ENCODE measurements at places on chromosomes 3 and 15.

DNA sequence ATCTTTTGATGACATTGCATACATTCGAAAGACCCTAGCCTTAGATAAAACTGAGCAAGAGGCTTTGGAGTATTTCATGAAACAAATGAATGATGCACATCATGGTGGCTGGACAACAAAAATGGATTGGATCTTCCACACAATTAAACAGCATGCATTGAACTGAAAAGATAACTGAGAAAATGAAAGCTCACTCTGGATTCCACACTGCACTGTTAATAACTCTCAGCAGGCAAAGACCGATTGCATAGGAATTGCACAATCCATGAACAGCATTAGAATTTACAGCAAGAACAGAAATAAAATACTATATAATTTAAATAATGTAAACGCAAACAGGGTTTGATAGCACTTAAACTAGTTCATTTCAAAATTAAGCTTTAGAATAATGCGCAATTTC lies 16.7 kb downstream of the KCNMB3 start:
- no peak for DNase-seq

- DNase-seq = no peak
Measured at GRCh38 chr15:64066451-64066850, 20.2 kb upstream of the DAPK2 start.

GRCh38 chr15:54033356-54033860 lies 55.2 kb downstream of the UNC13C start:
- DNase-seq = no peak

GRCh38 chr3:175695251-175695650 lies 836.1 kb downstream of the NAALADL2 start:
- no peak for DNase-seq

- DNase-seq = no peak
Measured at GRCh38 chr3:122559906-122560305, 4.2 kb downstream of the PARP9 start.

GRCh38 chr3:188698436-188698835 lies 473.3 kb upstream of the TPRG1 start:
- DNase-seq = no peak

DNA sequence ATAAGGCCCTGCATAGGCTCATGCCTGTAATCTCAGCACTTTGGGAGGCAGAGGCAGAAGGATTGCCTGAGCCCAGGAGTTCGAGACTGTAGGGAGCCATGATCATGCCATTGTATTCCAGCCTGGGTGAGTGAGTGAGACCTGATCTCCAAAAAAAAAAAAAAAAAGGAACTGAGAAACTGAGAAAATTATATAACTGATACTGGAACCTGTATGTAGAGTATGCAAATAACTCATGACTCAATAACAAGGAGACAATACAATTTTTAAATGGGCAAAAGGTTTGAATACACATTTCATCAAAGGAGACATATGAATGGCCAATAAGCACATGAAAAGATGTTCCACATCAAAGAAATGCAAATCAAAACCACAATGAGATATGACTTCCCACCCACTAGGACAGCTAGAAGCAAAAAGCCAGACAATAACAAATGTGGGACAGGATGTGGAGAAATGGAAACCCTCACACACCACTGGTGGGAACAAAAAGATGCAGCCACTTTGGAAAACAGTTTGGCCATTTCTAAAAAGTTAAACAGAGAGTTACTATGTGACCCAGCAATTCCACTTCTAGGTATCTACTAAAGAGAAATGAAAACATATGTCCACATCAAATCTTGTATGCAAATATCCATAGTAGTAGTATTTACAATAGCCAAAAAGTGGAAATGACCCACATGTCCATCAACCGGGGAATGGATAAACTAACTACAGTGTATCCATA lies 70.7 kb downstream of the IQSEC1 start:
- no peak for DNase-seq

GRCh38 chr15:38002883-38003477 lies 68.5 kb downstream of the TMCO5A start:
- peak; percentile 78 for DNase-seq

DNA sequence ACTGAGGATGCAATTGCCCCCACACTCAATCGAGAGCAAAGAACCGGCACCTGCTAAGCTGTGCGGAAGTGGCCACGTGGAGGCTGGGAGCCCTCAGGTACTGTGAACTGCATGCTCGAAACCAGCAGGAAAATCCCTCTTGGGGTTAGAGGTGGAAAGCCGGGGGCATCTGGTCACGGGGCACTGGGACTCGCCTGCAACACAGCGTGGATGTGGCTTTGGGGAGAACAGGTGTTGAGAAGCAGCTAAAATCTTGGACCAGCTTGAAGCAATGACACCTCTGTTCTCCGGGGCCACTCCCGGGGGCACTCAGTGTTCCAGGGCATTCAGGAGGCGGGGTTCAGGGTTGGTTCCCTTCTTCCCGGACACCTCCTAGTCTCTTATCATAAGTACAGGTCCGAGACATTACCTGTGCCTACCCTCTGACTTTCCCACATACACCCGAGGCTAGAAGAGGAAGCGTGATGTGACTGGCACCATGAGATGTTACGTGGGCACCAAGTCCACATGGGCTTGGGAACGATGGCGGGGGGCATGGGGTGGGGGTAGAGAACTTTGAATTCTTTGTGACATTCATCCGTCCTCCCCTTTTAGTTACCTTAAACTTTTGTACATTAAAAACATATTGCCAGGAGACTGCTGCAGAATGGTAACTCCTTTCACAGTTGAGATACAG lies 172.0 kb downstream of the ADAMTS17 start:
- DNase-seq = no peak

DNA sequence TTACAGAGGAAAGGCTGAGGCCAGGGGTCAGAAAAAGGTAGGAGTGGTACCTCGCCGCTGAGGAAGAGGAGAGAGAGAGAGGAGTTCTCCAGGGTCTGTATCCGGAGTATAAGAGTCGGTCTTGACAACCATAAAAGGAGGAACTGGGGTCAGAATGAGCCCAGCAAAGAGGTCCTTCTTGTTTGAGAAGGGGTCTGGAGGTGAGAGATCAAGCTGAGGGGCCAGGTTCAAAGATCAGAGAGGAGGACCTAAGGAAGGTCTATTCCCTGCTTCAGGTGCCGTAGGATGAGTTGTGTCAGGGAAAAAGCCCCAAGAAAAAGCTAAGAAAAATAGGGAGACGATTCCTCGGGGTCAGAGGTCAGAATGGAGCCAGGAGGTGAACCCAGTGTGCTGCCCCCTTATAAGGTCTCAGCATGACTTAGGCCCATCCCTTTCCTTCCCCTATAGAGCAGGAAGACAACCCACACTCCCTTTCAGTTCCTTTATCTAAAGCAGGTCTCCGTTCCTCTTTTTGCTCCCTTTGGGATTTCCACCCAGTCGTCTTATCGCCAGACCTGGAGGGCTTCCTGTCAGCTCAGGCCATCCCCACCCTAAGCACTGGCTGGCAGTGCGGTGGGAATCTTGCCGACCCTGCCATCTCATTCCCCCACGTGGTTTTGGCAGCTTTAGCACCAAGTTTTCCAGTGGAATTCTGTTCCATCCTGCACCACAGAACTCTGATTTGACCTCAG lies 651 bp downstream of the MTMR14 start:
- no peak for DNase-seq

GRCh38 chr15:79924379-79924778 lies 27.6 kb upstream of the MTHFS start:
- no peak for DNase-seq

DNA sequence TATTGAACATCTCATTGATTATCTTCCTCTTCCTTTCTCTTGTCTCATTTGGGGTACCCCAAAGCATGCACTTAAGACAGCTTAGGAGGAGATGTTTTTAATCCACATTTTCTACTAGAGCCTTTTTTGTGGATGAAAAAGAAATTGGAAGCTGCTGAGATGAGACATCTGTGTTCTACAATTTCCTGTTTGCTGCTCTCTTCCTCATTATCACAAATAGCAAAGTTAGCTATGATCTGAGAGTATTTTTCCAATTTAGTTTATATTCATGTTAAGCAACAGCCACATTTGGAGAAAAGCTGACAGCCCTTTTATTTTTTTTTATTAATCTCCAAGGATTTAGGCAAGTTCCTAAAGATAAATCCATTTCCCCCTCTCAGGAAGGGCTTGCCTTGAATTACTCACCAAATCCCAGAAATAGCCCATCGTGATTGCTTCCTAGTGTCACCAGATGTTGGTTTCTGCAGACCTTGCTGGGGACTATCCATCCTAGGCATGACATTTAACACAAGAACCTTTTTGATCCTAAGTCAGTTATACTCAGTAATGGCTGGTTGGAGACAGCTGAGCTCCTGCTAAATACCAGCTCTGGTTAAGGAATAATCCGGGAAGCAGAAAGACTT lies 70.8 kb upstream of the FILIP1L start:
- DNase-seq = no peak

DNA sequence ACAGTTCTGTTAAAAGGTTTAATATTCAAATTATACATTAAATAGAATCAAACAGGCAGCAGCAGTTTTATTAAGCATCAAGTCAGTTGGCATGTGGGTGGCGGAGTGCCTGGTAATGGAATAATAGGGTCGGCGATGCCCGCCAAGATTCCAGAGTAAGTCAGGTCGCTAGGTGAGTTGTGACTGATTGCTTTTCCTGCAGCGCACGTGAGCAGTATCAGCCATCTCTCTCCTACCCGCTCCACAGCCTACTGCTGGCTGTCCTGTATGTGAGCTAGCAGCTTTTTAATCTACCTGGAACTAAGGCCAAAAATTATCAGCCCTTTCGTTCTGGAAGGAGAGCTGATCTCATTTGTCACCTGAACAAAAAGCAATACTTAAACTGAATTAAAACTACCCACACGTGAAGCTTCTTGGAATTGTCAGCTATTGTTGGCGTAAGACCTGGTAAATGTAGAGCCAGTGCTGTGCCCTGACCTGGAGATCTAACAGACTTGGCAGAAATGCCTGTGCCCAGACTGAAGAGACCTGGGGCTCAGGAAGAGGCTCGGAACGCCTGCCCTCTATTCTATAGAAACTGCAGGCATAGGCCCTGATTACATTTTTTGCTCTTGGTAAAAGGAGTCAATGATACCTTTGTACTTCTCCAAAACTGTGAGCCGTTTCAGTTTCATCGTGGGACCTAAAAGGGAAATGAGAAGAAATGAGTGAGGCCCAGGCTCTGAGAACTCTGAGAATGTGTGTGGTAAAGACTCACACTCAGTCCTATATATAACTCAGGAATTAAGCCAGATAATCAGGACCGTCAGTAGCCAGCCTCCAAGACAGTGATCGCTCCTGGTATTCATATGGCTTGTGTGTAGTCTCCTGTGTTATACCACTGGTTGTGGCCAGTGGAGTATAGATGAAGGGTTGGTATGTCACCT lies 21.9 kb downstream of the IDH3A start:
- DNase-seq = no peak

DNA sequence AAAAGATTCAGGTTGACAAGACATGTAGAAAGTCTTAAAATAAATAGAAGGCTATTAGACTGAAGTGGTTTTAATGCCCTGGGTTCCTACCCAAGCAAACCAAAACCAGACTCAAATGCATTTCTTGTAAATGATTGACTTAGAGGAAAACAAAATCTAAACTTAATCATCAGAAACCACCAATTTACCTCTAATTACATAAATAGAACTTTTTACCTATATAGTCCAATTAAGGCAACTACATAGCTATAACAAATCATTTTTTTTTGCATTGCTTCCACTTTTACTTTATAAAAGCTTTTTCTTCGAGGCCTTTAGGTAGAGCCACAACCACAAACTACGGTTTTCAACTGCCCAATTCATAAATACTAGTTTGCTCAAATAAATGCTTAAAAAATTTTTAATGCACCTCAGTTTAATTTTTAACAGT lies 231.3 kb upstream of the ARHGEF26 start:
- DNase-seq = peak; percentile 49

- DNase-seq = no peak
Measured at GRCh38 chr15:87633525-87633924, 623.0 kb downstream of the NTRK3 start.

DNA sequence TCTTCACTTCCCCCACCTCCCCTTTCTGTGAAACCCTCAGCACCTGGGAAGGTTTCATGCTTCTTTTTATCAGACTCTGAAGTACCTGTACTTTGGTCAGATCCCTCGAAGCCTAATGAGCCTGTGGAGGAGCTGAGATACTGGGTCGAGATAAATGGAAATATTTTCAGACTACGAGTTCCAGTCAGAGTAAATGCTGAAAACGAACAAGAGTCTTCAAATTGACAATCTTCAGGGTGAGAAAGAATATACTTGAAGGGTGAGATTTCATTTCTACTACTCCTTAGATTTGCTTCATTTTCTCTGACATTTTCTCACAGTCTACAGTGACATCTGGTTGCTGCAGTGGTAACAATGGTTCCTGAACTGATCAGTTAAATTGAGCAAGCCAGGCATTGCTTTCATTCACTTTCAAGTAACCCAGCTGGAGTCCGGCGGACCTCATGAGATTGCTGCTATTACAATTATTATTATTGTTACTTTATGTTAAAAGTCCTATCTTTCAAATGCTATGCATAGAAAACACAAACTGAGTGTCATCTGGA lies 337.2 kb downstream of the VGLL3 start:
- no peak for DNase-seq

DNA sequence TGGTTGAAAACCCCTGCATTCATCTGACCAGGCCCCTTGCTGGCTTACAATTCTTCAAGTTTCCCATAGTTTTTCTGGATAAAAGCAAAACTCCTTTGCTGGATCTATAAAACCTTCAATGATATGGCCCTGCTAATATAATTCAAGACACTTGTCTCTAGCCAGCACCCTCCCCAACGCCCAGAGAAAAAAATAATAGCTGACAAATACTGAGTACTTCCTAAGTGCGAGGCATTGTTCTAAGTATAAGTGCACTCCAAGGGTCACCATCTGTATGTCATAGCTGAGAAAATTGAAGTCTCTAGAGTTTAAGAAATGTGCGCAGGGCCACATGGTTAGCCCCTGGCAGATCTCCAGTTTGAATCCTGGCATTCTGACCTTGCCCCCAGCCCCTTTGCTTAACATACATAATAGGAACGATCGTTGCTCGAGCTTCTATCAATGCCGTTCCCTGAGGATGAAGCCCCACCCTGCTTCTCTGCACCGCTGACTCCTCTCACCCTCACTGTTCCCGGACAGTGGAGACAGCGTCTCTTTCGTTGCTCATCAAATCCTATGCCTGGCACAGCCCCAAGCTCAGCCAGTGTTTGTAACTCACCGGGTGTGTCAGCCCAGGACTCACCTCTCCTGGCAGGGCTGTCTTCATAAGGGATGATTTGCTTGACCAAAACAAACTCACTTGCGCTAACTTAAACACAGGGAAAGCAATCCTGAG lies 377.1 kb upstream of the PROK2 start:
- DNase-seq = peak; percentile 64

GRCh38 chr3:18410205-18410604 lies 14.9 kb downstream of the SATB1 start:
- no peak for DNase-seq

DNA sequence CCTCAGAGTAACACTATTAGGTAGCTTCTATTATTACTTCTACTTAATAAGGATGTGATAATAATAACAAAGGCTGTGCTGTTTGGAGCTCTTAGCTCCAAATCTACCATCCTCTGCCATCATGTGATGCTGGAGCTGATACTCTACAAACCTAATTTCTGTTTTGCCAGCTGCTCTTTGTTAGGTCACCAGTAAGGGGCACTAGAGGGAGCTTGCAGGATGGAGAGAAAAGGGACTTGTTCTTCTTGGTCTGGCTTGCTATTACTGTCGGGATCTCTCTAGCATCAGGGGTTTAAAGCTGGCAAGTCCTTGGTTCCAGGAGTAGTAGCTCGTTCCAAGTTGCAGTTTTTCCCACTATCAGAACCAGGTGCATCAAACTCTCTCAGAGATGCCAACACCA lies 194.9 kb upstream of the KBTBD8 start:
- no peak for DNase-seq

- DNase-seq = no peak
Measured at GRCh38 chr15:36497901-36498300, 81.5 kb upstream of the CDIN1 start.

GRCh38 chr15:49521802-49522201 lies 98.8 kb downstream of the FGF7 start:
- DNase-seq = no peak

- DNase-seq = no peak
Measured at GRCh38 chr15:40243126-40243810, 4.4 kb downstream of the PAK6 start.

Data from renal cortical epithelial cell (primary cell).